ENCODE measurements at places on chromosomes 2 and 18.

- no peak for DNase-seq
Observed at GRCh38 chr2:71045865-71046548, 22.4 kb upstream of the NAGK start.

GRCh38 chr2:101152272-101153076 is 1.3 kb upstream of the TBC1D8 start:
- peak; percentile 75 for DNase-seq

- DNase-seq: no peak
Observed at GRCh38 chr2:234425639-234426603, 71.0 kb downstream of the ARL4C start.

GRCh38 chr2:8403876-8404275 is 278.0 kb upstream of the ID2 start:
- DNase-seq: no peak

GRCh38 chr2:8580316-8581233 is 101.3 kb upstream of the ID2 start:
- no peak for DNase-seq

GRCh38 chr2:136022396-136023146 is 37.1 kb upstream of the DARS1 start:
- DNase-seq: no peak

GRCh38 chr2:201450954-201451291 is 335 bp downstream of the TRAK2 start:
- DNase-seq: peak; percentile 47

DNA sequence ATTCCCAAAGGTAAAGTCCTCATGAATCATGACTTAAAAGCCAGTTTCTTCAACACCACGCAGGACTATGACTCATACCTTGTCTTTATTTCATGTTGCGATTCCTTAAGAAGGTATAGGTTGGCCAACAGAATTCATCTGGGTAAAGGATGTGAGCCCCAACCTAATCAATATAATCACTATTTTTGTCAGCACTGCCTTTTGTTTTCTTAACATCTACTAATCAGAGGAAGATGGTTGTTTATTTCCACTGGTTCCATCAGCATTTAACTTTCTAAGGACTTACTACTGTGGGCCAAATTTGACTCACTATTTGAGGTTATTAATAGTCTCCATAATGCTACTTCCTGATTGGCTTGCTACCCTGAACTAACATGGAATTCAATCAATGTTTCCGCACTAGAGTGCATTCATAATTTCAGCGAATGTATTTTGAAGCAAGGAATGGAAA is 78.6 kb downstream of the SCG2 start:
- no peak for DNase-seq

GRCh38 chr2:141595316-141595920 is 535.4 kb downstream of the LRP1B start:
- DNase-seq: peak; percentile 88

- DNase-seq: no peak
Observed at GRCh38 chr18:47754311-47755101, 176.0 kb downstream of the SMAD2 start.

- no peak for DNase-seq
Observed at GRCh38 chr2:27903649-27904404, 13.3 kb downstream of the BABAM2 start.

DNA sequence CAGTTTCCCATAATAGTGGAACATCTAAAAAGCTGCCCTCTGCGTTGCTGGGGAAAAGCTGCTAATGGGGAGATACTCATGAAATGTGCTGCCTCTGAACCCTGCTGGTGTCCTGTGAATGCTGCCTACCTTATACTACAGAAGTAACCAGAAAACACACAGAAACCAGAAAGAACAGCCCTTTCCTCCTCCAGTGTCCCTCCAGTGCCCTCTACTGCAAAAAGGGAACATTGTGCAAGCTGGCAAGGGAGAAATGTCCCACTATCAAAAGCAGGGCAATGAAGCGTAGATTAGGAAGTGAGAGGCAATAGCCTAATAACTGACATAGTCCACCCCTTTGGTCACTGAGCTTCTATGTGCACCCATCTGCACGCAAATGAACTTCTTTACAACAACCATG is 162.7 kb upstream of the ETAA1 start:
- peak; percentile 80 for DNase-seq

DNA sequence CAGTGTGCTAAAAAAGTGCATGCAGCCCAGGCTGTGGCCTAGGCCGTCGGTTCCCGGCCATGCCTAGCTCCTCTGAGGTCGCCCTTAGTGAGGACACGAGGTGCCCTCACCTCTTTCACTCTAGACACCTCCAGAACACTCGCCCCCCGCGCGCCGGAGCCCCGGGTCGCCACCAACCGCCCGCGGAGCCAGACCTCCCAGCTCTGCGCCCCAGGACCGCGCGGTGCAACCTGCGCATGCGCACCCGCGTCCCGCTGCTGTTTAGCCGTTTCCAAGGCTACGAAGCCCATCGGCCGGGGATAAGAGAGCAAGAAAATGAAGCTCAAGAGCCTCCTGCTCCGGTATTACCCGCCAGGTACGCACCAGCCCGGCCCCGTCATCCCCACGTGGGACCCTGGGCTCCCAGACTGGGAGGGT is at the start of gene DAW1:
DAW1 (plus strand) TSS at position 257 of the 417 bp plus-strand sequence; CDS start at position 316, 59 bp downstream.
- peak; percentile 29 for DNase-seq

- no peak for DNase-seq
Observed at GRCh38 chr2:1282552-1282951, 130.7 kb upstream of the TPO start.

- DNase-seq: peak; percentile 50
Observed at GRCh38 chr2:29295845-29296244, 180.6 kb downstream of the CLIP4 start.

DNA sequence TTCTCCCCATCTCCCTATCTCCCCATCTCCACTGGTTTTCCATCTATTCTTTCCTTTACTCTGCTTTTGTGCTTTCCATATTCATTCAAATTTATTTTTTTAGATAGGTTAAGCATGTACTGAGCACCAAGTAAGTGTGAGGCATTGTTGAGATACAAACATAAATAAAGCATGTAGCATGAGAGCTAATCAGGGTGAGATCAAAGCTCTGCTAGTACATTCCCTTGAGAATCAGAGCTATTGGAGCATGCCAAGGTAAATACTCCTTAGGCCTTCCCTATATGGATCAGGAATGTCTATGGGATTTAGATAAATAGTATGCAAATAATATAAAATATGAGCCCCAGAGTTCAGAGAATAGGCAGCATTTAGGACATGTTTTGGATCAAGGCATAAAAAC is 25.3 kb downstream of the BABAM2 start:
- no peak for DNase-seq

- DNase-seq: no peak
Observed at GRCh38 chr18:498931-499775, 1.3 kb downstream of the COLEC12 start.

GRCh38 chr18:33838054-33838453 is 260.0 kb downstream of the ASXL3 start:
- no peak for DNase-seq

GRCh38 chr18:5197032-5197434 is at the start of gene AKAIN1:
TSS of gene AKAIN1 (minus strand) at chr18:5197257. CDS start at chr18:5197053, 204 bp downstream.
- DNase-seq: peak; percentile 77

DNA sequence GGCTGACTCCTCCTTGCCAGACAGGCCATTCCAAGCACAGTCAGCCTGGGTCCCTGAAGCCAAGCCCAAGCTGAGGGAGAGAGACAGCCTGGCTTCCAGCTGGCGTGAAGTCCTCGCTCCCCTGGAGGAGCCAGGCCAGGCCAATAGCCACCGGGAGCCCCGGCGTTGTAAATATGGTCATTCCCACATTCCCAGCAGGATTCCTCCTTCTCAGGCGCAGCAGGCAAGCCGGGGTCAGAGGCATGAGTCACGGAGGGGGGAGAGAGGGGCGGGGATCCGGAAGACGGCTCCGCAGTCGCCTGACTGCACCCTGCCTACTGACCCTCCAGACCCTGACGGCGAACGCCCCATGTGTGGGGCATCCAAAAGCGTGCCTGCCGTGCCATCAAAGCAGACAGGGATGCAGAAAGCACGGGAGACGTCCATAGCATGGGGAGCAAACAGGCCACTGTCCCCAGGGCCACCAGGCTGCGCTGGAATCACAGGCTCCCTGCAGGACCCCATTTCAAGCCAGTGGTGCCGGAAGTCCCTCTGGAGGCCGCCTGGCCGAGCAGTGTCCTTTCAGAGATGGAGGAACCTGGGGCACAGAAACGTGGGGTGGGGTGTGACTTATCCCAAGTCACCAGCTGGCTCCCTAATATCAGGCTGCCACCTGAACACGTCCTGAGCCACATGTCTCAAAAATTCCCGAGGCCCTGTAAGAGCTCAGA is 48.2 kb downstream of the TWIST2 start:
- DNase-seq: peak; percentile 39

- no peak for DNase-seq
Observed at GRCh38 chr2:62873603-62874002, 168.1 kb downstream of the EHBP1 start.

DNA sequence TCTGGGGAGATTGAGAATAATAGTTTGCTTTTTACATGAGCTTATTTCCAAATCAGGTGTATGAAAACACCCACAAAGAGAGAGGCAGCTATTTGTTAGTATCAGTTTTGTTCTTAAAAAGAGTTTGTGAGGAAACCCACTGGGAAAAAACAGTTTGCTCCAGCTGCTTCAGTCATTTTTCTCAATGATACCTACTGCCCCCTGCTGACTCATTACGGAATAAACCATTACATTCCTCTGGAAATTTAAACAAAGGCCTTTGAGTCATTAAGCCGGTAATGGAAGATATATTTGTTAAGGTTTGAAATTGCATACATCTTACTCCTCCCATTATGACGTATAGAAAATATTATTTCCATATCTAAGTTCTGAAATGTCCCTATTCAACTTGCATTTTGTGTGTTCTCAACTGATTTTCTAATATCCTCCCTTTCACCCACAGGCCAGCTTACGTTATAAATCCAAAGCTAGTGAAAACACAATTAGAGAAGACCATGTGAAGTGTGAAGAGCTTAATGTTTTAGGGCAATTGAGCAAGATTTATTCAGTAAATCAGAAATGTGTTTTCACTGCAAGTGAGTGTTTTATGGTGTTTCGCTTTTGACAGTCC is 761.6 kb downstream of the DSC3 start:
- DNase-seq: peak; percentile 52

DNA sequence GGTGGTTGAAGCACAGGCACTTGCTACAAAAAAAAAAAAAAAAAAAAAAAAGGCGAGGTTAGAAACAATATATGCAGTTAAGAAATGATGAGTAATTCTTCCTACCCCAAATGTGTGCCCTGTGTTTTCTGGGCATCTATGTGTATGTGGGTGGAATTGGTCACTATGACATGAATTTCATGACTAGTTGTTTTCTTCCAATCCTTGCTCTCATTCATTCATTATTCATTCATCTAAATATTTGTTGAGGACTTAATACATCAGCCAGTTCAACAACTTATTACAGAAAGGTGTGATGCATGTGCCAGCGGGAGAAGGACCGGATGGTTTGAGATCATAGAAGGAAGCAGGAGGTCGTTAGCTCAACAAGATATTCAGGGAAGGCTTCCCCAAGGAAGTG is 8.3 kb upstream of the EGR4 start:
- no peak for DNase-seq

- DNase-seq: no peak
Observed at GRCh38 chr2:57461624-57462023, 585.0 kb upstream of the VRK2 start.

DNA sequence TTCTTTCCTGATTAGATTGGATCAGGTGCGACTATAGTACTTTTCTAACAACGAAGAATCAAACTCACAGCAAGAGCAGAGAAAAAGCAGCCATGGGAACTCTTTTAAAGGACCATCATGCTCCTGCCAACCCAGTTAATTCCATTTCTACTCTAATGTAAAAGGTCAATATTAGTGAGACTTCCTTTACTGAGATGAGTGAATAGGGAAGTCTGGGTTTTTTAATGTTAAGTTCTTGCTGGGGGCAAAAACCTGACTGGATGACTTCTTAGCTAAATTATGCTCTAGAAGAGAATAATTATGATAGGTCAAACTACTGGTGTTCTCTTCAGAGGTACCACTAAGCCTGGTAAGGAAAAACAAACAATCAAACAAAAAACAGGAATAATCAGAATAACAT is 8.4 kb downstream of the SRBD1 start:
- DNase-seq: no peak

GRCh38 chr2:110886826-110887573 is 154.6 kb downstream of the ACOXL start:
- DNase-seq: no peak

- DNase-seq: no peak
Observed at GRCh38 chr2:109171444-109172334, 42.7 kb downstream of the SH3RF3 start.

- DNase-seq: no peak
Observed at GRCh38 chr2:167420211-167420610, 531.9 kb downstream of the XIRP2 start.

- no peak for DNase-seq
Observed at GRCh38 chr2:37013315-37013641, 46.9 kb upstream of the STRN start.
